ENCODE measurements at places on chromosomes 2 and 18. TPM values are rescaled to one million over a fixed set of nuclear protein-coding genes. Genes with fewer than 3 reads are reported as not detected.

- DNase-seq: no peak
Observed at GRCh38 chr2:134875309-134875708, 36.9 kb downstream of the ACMSD start.

MAP2 gene
- total RNA-seq: 541 TPM

GRCh38 chr2:189076120-189076519, 101.9 kb downstream of the COL3A1 start:
- DNase-seq: peak; percentile 22

- DNase-seq: no peak
Observed at GRCh38 chr2:151632993-151633565, 101.2 kb downstream of the NEB start.

GRCh38 chr18:26764586-26764985, 100.9 kb downstream of the AQP4 start:
- DNase-seq: no peak

M1AP gene
- 0.33 TPM for total RNA-seq

LPIN1 gene
- total RNA-seq: 35.4 TPM

LHCGR gene
- 0.66 TPM for total RNA-seq
